Stimulated activated naive CD4-positive, alpha-beta T cell treated with Interleukin-2 at 50 U/mL for 16 hours (primary cell): ENCODE measurements at places on chromosomes 12 and 14.

DNA sequence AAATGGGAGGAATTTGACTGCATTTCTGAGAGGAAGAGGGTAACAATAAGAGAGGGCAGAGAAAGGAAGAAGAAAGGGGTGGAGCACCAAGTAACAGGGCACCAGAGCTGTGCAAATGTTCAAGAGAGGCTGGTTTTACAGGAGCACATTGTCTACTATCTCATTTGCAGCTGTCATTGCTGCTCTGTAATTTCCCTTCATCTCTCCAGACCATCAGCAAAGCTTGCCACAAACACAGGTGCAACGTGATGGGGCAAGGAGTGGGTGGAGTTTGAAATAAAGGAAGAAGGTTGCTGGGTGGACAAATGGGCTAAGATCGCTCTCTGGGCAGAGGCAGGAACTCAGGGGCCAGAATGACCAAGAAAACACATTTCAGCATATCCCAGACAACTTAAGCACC lies 47.9 kb upstream of the PLEKHG6 start:
- no peak for DNase-seq

DNA sequence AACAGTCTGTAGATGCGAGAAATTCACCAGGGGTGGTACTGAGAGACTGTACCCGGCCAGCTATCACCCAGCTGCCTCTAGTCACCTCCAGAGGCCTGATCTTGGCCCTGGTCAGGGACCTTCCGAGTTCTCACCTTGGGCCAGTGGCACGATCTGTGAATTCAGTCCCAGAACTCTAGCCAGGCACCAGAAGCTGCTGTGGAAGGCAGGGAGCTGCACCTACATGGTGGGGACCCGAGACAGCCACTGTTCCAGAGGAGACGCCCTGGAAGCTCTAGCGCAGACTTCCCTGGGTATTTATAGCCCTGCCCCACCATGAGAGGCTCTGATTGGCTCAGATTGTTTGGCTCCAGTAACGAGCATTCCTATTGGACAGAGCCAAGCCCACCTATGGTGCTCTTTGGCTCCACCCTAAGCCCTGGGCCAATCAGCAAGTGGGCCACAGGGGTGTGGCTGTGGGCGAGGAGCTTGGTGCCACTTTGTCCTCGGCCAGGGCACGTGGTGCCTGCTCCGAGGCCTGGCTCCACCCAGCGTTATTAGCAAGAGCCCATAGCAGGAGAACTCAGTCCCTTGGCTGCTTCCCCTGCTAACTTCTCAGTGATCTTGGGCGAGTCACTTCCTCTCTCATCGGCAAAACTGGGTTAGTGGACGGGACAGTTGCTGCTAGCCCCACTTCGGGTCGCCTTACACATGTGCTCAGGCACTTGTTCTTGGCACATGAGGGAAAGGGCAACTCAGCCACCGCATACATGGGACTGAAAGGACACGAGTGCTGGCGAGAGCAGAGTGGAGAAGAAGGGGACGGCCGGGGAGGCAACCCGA lies 89.0 kb upstream of the BCL11B start:
- DNase-seq = no peak

DNA sequence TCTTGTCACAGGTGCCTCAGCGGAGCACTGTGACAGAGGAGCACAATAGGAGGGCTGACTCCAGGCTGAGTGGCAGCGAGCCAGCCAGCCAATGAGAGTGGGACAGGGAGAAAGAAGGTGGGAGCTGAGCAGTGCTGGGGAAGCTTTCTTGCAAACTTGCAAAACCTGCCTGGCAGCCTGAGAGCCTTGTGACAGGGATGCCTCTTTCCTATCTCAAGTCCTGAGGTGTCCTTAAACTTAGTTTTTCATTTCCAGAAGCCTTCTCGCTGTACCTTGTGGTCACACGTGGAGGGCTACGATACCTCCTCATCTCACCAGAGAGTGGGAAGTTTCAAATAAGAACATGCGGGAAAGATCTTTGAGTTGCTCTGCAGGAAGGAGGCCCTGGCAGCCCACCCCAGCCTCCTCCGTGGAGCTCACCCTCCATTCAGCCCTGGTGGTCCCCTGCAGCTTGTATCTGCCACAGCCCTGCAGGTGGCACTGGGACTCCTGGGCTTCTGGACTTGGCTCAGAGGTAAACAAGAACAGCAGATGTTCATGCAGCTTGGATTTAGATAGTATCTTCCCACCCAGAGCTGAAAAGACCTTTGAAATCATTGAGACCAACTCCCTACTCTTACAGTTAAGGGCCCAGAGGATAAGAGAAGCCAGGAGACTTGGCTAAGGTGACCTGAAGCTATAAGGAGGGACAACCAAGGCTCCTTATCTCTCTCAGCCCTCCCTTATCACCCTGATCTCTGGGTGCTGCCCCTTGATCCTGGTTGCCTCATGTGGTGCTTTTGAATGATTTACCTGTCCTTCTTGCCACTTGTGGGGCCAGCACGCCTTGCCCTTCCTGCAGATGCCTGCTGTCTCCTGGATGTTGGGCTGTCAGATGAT lies 153.5 kb upstream of the MAX start:
- DNase-seq = no peak

- DNase-seq = no peak
Measured at GRCh38 chr12:116319233-116319897, 41.9 kb upstream of the MED13L start.

DNA sequence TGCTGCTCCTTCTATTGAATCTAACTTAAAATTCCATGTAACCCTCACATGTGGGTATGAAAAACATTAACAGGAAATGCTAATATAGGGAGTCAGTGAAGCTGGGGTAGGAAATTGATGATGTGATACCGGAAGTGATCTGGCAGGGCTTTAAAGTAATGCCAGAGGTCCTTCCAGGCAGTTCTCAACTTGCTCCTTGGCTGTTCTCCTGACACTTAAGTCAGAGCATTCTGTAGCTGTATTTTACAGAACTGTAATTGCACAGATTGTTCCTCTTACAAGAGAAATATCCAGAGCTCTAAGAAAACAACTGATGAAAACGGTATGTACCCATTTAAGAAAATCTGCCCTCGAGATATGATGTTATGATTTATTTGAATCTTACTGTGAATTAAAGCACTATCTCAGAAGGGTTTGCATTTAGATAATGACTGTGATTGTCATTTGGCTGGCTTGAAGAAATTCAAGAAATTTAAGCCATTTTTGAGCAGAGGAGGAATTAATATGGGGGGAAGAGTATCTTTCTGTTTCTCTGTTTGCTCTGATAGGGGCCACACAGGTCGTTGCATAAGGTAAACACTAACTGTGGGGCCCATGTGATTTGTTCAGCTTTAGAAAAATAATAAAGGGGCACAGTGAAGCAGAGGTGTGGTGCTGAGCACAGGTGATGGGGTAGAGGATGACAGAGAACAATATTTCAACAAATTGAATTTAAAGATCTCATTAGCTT lies 88.4 kb downstream of the BBS10 start:
- DNase-seq = no peak

DNA sequence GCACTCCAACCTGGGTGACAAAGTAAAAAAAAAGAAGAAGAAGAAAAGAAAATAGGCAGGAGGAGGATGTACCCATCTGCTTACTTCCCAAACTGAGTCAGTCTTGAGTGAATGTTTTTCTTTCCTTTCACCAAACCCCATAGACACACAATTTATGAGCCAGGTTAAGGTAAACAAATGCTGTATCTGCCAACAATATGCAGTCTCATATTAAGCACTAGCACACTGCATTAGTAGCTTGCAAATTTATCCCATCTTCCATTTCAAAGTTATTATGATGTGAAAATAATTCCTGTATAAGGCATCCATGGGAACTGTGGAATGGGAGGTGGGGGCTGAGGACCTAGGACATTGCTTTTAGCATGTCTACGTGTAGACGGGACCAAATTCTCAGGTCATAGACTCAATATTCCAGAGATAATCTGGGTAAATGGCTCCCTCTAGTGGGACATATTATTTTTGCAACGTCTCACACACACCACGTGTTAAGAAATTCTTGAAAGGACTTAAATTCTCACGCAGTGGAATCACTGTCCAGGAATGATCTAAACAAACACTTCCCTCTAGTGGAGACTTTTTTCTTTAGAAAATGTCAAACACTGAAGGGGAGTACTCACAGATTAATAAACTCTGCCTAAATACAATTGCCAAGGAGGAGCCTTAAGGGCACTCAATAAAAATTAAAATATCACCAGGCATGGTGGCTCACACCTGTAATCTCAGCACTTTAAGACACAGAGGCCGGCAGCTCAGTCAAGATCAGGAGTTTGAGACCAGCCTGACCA lies 17.1 kb upstream of the OR10P1 start:
- DNase-seq = no peak

- DNase-seq = no peak
Measured at GRCh38 chr14:71931492-71932228, 569 bp upstream of the RGS6 start.
